Epithelial cell of alveolus of lung (primary cell): ENCODE measurements at places on chromosomes 2 and 18. TPM values are rescaled to one million over a fixed set of nuclear protein-coding genes. Genes with fewer than 3 reads are reported as not detected.

CFC1 gene
- total RNA-seq: not detected in 2 replicates

GKN2 gene
- total RNA-seq: not detected in 2 replicates

TMEM17 gene
- 1.3 TPM in 2 replicates for total RNA-seq

ANKRD23 gene
- total RNA-seq: 1.2 and 1.7 TPM in 2 replicates

IL36B gene
- total RNA-seq: not detected in 2 replicates

KLHL41 gene
- total RNA-seq: 0.13 and 5.7 TPM in 2 replicates

LOXL3 gene
- 18.6 and 25.8 TPM in 2 replicates for total RNA-seq

TDRD15 gene
- not detected in 2 replicates for total RNA-seq

ADCYAP1 gene
- total RNA-seq: not detected in 2 replicates

ZNF521 gene
- 15.4 and 36.2 TPM in 2 replicates for total RNA-seq

ANKRD53 gene
- total RNA-seq: 1.3 and 1.4 TPM in 2 replicates

FBXO41 gene
- total RNA-seq: 2.5 and 3.0 TPM in 2 replicates
